ENCODE measurements at places on chromosomes 4 and X.

DNA sequence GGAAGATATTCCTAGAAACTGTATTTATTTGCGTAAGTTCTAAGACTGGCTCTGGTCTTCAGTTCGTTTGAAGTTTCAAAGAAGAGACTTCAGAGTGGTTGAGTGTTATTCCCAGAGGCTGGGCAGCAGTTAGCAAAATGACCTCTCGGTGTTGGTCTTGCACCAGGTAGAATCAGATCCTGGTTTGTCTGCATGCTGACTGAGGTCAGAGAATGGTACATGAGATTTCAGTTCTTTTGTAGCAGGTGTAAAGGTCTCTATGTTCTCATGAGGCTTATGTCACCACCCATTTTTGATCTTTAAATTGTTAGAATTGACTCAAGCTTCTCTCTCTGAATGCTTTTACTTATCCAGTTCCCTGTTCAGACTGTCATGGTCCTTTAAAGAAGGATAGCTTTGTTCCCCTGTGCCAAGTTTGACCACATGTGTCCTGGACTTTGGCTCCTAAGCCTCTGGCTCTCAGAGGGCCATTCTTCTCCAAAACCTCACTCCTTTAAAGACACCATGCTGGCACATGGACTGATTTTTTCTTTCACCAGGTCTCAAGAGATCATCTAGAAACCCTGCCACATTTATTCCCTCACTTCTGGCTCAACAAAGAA, 355.8 kb upstream of the BOD1L1 start:
- DNase-seq: no peak

DNA sequence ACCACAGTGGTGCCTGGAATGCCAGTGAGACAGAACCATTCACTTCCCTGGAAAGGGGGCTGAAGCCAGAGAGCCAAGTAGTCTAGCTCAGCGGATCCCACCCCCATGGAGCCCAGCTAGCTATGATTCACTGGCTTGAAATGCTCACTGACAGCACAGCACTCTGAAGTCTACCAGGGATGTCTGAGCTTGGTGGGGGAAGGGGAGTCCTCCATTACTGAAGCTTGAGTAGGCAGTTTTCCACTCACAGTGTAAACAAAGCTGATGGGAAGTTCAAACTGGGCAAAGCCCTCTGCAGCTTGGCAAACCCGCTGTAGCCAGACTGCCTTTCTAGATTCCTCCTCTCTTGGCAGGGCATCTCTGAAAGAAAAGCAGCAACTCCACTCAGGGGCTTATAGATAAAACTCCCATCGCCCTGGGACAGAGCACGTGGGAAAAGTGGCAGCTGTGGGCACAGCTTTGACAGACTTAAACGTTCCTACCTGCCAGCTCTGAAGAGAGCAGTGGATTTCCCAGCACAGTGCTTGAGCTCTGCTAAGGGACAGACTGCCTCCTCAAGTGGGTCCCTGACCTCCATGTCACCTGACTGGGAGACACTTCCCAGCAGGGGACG, 32.0 kb downstream of the NAP1L2 start:
- no peak for DNase-seq

DNA sequence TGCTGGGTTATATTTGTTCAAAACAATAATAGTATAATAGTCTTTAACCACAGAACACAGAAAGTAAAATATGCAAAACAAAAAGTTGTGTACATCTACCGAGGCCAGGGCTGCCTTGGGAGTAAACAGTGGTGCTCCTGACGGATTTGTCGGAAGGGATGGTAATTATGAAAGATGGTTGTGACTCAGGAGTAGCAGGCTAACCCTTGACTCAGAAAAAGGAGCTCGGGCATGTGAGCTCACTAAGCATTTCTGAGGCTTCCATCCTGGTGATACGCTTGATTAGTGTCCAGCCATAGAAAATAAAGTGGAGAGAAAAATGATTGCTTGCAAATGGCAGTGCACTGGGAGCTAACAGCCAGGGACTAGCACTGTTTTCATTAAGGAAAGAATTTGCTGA, 53.2 kb upstream of the SPANXB1 start:
- no peak for DNase-seq

DNA sequence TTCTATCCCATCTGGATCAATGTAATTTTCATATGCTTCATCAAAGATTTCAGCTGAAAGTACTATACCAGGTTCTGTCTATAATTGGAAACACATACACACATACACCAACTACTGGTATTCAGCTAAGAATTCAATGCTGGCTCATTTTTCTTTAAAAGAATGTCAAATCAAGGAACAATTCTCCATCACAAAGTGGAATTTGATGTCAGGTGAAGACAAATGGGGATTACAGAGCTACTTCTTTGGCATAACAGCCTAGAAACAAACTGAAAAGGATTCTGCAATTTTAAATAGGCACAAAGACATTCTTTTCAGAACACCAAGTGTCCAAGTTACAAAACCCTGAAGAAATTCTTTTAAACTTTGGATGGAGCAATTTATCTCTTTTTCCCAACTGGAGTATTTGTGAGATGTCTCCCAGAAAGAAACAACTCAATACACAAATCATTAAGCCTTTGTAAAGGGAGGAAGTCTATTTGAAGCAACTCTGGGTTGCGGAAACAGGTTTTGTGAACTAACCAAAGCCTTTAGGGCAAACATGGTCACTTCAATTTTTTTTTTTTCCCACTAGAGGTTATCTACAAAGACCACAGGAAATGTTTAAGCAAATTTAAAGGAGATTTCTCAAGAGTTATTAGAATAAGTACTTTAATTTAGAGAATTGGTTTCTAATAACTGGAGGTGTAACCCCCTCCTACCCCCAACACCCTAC, 1.9 kb upstream of the FAM9C start:
- DNase-seq: no peak

- DNase-seq: no peak
Observed at GRCh38 chr4:93645120-93645519, 183.4 kb upstream of the ATOH1 start.

DNA sequence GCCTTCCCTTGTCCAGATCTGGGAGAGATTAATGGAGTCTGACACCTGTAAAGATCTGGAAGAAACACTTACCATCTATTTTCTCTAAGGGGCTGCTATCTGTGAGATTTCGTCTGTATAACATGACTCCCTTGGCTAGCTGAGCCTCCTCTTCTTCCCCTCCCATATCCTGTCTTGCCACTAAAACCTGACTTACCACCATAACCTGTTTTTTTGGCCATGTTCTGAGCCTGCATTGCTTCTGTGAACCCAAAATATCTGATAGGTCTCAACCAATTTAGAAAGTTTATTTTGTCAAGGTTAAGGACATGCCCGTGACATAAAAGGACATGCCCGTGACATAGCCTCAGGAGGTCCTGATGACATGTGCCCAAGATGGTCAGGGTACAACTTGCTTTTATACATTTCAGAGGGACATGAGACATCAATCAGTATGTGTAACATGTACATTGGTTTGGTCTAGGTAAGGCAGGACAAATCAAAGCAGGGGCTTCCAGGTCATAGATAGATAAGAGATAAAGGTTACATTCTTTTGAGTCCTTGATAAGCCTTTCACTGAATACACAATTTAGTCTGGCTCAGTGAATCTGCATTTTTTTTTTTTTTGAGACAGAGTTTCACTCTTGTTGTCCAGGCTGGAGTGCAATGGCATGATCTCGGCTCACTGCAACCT, 11.4 kb downstream of the MGST2 start:
- DNase-seq: no peak

- DNase-seq: peak; percentile 29
Observed at GRCh38 chrX:103585411-103586313, at the start of gene TCEAL4. TSS of gene TCEAL4 (plus strand) at chrX:103585515. CDS start at chrX:103586676, 1,161 bp downstream.

DNA sequence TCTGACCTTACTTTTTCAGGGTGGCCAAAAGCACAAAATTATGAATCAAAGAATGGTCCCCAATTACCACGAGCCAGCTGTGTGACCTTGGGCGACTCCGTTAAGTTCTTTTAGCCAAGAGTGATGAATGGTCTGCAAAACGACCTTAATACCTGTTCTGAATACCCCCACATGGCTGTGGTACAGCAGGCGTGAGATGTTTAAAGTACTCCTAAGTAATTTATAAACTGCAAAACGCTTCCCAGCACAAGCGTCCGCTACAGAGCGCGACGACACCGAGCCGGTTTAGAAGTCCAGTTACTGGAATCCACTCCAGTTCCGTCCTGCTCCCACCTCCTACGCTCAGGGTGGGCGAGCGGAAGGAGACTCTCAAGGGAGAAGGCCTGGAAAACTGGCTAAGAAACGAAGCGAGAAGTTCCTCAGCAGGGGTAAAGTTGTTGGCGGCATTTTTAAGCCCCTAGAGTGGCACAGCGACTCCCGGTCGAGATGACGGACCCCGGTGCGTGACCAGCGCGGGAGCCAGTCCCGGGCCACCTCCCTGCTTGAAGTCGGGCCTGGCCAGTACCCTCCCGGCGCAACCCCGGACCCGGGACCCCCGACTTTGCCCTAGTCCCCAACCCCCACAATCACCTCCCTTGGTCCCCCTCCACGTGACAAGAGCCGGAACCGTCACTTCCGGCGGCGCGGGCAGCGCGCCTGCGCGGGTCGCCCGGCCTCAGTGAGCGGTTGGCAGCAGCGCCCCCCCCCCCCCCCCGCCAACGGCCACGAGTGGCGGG, 659 bp upstream of the BMP2K start:
- DNase-seq: peak; percentile 89

DNA sequence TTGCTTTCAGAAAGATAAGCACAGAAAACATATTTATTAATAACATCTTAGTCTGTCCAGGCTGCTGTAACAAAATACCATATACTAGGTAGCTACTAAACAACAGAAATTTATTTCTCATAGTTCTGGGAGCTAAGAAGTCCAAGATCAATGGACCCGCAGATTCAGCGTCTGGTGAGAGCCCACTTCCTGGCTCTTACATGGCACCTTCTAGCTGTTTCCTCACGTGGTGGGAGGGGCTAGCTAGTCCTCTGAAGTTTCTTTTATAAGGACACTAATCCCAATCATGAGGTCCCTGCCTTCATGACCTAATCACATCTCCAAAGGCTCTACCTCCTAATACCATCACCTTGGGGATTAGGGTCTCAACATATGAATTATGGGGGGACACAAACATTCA, 57.2 kb upstream of the AFF2 start:
- DNase-seq: no peak

DNA sequence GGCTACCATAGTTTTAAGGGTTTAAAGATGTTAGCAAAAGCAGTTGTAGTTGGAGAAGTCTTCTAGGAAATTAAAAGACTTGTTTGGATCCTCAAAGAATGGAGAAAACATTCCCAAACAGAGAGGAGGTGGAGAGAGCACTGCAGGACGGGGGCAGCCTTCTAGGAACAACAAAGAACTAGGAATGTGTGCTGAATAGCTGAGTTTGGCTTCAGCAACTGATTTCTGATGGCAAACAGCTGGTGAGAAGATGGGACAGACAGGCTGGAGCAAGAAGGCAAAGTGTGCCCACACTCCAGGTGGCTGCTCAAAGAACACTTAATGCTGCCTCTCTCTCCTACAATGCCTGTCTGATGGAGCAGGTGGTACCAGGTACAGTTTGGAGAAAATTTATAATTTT, 1331.1 kb downstream of the ADGRL3 start:
- DNase-seq: no peak

DNA sequence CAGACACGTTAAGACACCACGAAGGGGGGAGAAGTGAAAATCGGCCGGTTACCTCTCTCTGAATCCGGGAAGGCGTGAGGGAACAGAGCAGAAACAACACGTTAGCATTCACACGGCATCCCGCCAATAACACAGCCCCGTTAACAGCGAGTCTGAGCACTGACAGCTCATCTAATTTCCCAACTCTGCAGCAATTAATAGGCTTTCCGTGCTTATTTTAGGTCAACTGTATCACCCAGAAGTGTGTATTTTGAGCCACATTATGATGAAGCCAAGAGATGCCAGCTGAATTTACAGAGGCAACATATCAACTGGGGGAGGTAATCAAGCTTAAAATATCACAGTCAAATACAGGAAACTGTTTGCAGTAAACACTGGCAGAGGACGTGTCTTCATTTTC, 92.6 kb downstream of the NSUN7 start:
- no peak for DNase-seq

- DNase-seq: no peak
Observed at GRCh38 chr4:40227284-40227683, 30.5 kb downstream of the RHOH start.

DNA sequence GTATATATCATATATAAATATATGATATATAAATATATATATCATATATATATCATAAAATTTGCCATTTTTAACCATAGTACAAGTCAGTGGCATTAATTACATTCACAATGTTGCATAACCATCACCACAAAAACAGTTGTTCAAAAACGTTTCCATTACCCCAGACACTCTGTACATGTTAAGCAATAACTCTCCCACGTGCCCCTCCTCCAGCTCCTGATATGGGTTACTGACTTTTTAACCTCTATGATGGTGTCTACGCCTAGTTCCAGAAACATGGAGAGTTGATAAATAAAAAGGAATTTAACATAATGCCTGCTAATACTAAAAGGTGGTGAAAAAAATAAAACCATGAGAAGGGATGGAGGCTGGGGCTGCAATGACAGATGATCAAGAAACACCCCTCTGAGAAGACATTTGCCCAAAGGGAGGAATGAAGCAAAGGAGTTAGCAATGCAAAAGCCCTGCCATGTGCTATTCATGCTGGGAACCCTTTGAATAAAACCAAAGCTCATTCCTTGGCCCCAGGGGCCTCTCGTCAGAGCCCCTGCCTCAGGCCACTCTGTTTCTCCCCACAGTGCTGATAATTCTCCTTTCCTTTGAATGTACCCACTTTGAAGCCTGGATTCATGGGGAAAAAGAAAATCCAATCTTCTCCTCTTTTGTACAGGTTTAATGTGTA, 144.3 kb downstream of the NWD2 start:
- DNase-seq: no peak

- peak; percentile 69 for DNase-seq
Observed at GRCh38 chr4:183261953-183262775, 57.9 kb downstream of the CLDN22 start.

GRCh38 chr4:26701786-26702227, 117.9 kb downstream of the TBC1D19 start:
- no peak for DNase-seq

- peak; percentile 1 for DNase-seq
Observed at GRCh38 chr4:183658362-183659028, 490 bp downstream of the RWDD4 start.

GRCh38 chr4:74874753-74875367, 58.1 kb upstream of the PARM1 start:
- peak; percentile 4 for DNase-seq

DNA sequence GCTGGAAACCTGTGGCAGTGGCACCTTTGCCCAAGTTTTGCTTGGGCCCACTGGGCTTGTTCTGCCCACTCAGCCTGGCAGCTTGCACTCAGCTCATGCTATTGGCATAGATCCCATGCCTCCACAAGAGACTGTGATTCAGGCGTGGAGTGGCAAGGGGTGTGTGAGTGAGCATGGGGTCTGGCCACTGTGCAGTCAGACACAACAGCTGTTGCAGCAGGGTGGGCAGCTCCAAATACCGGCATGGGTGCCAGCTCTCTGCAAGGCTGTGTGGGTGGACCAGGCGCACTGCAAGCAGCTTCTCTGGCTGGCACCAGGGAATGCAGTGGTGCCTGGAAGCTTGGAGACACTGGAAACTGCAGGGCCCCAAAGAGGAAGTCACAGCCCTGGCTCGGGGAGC, 27.4 kb upstream of the DIPK2B start:
- DNase-seq: no peak

DNA sequence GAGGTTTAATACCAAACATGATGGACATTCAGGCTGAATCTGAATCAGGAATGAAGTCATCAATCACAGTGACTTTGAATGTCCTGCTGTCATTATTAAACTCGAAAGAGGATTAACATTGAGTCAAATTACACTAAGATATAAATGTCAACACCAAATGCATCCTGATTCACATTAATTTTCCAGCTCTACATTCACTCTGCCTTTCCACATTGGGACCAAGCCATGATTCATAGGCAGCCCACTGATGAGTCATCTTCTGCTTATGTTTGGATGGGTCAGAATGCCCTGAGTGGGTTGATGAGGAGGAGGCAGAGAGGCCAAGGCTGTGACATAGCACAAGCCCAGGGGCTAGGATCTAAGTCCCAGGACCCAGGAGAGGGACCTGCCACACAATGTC, 247.6 kb upstream of the RPS6KA3 start:
- peak; percentile 8 for DNase-seq
